ENCODE measurements at places on chromosomes 16 and 17. TPM values are rescaled to one million over a fixed set of nuclear protein-coding genes. Genes with fewer than 3 reads are reported as not detected.
A peak's percentile ranks its signal among the peaks of the same experiment; 100 is the strongest.

The CLEC3A gene
- total RNA-seq: not detected

The DOC2A gene
- 0.76 TPM for total RNA-seq

GRCh38 chr17:65667656-65668055 is 106.2 kb upstream of the AXIN2 start:
- H3K27me3 ChIP-seq: no peaks in the 10 kb centered on the region
- no peak overlapping the region for H3K4me3 ChIP-seq
- H3K27ac ChIP-seq: no peak overlapping the region
- H3K4me1 ChIP-seq: no peaks in the 10 kb centered on the region

- peak overlapping the region; percentile 50 for H3K27ac ChIP-seq
- H3K4me3 ChIP-seq: no peak overlapping the region
- no peak for DNase-seq
- H3K36me3 ChIP-seq: no peaks in the 10 kb centered on the region
- no peaks in the 10 kb centered on the region for H3K4me1 ChIP-seq
Measured at GRCh38 chr16:69917739-69918138, 33.4 kb upstream of the CLEC18A start.

- H3K36me3 ChIP-seq: no peaks in the 10 kb centered on the region
- H3K27ac ChIP-seq: peak overlapping the region; percentile 2
- H3K27me3 ChIP-seq: no peaks in the 10 kb centered on the region
- H3K4me1 ChIP-seq: no peaks in the 10 kb centered on the region
- DNase-seq: no peak
- no peak overlapping the region for H3K4me3 ChIP-seq
Measured at GRCh38 chr17:66373944-66374817, 71.8 kb downstream of the PRKCA start.

DNA sequence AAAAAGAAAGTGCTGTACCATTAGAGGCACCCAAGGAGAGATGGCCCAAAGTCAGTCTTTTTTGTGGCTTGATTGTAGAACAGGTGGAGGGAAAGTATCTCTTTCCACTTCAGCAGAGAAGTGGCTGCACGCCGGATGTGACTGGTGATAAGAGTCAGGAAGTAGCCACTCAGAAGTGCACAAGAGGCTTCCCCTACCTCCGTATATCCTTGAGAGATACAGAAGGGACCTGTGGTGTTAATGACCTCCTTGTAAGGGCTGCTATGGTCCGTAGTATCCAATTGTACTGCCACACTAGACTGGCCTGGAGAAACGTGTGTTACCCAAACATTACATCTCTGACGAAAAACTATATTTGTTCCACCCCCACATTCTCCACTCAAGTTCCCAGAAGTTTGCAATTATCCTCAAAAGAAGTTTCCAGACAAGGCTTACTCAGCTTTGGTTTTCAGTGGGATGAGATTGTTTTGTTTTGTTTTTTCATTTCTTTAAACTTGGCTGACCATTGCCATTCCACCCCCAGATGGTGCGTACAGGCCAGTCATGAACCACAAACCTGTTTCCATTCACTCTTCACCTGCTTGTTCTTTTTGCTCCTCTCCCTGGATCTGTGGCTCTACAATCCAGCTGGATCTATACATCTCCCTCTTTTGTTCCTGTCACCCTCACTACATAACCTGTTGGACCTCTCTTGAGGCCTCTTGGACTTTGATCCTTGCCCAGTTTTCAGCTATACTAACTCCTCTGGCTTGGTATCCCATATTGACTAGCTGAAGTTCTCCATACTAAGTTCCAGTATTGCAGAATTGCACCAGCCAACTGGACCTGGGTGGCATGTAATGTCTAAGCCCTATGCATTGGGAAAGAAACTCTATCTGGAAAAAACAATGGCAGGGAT is 20.7 kb upstream of the MED13 start:
- no peak for DNase-seq
- H3K27me3 ChIP-seq: no peaks in the 10 kb centered on the region
- H3K4me3 ChIP-seq: no peak overlapping the region
- no peak overlapping the region for H3K27ac ChIP-seq
- H3K4me1 ChIP-seq: no peaks in the 10 kb centered on the region

- peaks cover 2% of the 10 kb centered on the region for H3K36me3 ChIP-seq
- peaks cover 20% of the 10 kb centered on the region for H3K4me1 ChIP-seq
- H3K27me3 ChIP-seq: no peaks in the 10 kb centered on the region
- DNase-seq: no peak
- no peak overlapping the region for H3K4me3 ChIP-seq
Measured at GRCh38 chr17:80946449-80946848, 45.2 kb upstream of the CHMP6 start.

- no peaks in the 10 kb centered on the region for H3K4me1 ChIP-seq
- H3K4me3 ChIP-seq: no peak overlapping the region
- no peaks in the 10 kb centered on the region for H3K27me3 ChIP-seq
Measured at GRCh38 chr16:20610211-20610891, 34.2 kb upstream of the ACSM2B start.

GRCh38 chr16:13727943-13728342 is 192.0 kb upstream of the ERCC4 start:
- DNase-seq: no peak
- H3K4me3 ChIP-seq: no peak overlapping the region
- no peaks in the 10 kb centered on the region for H3K27me3 ChIP-seq
- no peaks in the 10 kb centered on the region for H3K4me1 ChIP-seq
- H3K36me3 ChIP-seq: no peaks in the 10 kb centered on the region

DNA sequence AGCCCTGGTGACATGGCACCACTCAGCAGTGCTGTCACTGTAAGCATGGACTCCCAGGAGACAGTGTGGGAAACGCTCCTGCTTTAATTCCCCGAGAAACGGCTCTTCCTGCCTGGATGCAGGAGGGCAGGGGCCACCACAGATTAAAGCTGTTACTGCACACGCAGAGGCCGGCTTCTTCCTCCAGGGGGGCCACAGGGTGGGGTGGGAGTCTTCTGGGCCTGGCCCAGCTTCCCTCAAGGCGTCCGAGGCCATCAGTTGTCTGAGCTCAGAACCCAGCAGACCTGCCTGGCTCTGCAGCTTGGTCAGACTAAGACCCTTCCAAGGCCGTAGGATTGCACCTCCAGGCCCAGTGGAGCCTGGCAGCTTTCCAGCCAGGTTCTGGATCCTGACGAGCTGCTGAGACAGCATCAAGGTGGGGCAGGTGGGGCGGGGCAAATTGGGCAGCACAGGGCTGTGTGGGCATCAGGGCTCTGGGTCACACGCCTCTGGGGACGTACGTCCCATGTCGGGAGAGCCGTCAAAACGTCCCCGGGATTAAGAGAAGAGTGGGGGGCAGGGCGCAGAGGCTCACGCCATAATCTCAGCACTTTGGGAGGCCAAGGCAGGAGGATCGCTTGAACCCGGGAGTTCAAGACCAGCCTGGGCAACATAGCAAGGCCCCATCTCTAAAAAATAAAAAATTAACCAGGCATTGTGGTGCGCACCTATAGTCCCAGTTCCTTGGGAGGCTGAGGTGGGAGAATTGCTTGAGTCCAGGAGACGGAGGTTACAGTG is 5.0 kb upstream of the CAPN15 start:
- H3K36me3 ChIP-seq: no peaks in the 10 kb centered on the region
- DNase-seq: no peak
- H3K27me3 ChIP-seq: no peaks in the 10 kb centered on the region
- no peak overlapping the region for H3K4me3 ChIP-seq
- H3K4me1 ChIP-seq: peaks cover 49% of the 10 kb centered on the region

- H3K36me3 ChIP-seq: no peaks in the 10 kb centered on the region
- H3K27ac ChIP-seq: peak overlapping the region; percentile 74
- no peak overlapping the region for H3K4me3 ChIP-seq
- H3K27me3 ChIP-seq: no peaks in the 10 kb centered on the region
- DNase-seq: no peak
- H3K4me1 ChIP-seq: peaks cover 10% of the 10 kb centered on the region
Measured at GRCh38 chr16:11973070-11973469, 3.5 kb upstream of the SNX29 start.

- H3K36me3 ChIP-seq: peaks cover 6% of the 10 kb centered on the region
- H3K27me3 ChIP-seq: no peaks in the 10 kb centered on the region
- peaks cover 91% of the 10 kb centered on the region for H3K4me1 ChIP-seq
- H3K27ac ChIP-seq: peak overlapping the region; percentile 95
- no peak for DNase-seq
- no peak overlapping the region for H3K4me3 ChIP-seq
Measured at GRCh38 chr17:39702901-39703893, 3.3 kb downstream of the ERBB2 start.

GRCh38 chr17:28010406-28010805 is 32.1 kb upstream of the NLK start:
- H3K4me3 ChIP-seq: no peak overlapping the region
- H3K27ac ChIP-seq: no peak overlapping the region
- H3K27me3 ChIP-seq: no peaks in the 10 kb centered on the region
- no peaks in the 10 kb centered on the region for H3K36me3 ChIP-seq
- no peaks in the 10 kb centered on the region for H3K4me1 ChIP-seq
- no peak for DNase-seq

DNA sequence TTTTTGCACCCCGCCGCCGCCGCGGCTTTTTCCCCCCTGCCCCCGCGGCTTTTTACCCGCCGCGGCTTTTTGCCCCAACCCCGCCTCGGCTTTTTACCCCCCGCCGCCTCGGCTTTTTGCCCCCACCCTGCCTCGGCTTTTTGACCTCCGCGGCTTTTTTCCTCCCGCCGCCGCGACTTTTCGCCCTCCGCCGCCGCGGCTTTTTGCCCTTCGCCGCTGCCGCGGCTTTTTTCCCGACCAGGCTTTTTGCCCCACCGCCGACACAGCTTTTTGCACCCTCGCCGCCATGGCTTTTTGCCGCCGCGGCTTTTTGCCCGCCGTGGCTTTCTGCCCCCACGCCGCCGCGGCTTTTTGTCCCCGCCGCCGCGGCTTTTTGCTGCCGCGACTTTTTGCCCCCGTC is 137.0 kb upstream of the TP53TG3D start:
- no peaks in the 10 kb centered on the region for H3K36me3 ChIP-seq
- peak overlapping the region; percentile 44 for H3K4me3 ChIP-seq
- H3K4me1 ChIP-seq: no peaks in the 10 kb centered on the region

DNA sequence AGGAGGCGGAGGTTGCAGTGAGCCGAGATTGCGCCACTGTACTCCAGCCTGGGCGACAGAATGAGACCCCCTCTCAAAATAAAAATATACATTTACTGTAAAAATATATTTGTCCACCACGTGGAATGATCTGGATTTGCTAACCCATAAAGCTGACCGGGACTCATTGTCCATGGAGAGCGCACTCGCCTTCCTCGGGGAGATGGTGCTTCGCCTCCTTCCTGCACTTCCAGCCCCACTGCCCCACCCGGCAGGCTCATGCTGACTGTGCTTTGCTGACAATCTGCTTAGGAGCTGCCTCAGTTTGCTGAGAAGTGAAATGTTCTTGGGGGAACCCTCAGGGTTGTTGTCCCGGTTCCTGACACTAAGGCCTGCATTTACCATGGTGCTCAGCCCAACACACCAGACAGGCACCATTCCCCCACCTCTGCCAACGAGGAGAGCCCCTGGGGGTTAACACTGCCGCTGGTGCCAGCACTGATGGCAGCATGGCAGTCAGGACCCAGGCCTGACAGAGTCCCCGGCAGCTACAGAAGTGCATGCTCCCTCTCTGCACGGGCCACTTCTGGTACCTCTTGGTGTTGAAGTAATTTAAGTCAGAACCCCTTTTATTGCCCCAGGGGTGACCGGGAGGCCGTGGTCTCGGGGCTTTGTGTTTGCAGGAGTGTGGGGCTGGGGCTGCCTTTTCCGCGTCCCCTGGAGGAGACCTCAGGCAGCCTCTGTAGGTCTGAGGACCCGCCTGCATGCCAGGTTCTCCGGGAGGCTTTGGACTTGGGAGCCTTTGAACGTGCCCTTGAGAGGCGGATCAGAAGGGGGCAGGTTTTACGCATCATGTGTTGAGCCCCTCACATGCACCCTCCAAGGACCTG is 2.5 kb downstream of the NUBP2 start:
- no peak overlapping the region for H3K4me3 ChIP-seq
- no peak for DNase-seq
- peaks cover 39% of the 10 kb centered on the region for H3K4me1 ChIP-seq
- no peaks in the 10 kb centered on the region for H3K27me3 ChIP-seq

DNA sequence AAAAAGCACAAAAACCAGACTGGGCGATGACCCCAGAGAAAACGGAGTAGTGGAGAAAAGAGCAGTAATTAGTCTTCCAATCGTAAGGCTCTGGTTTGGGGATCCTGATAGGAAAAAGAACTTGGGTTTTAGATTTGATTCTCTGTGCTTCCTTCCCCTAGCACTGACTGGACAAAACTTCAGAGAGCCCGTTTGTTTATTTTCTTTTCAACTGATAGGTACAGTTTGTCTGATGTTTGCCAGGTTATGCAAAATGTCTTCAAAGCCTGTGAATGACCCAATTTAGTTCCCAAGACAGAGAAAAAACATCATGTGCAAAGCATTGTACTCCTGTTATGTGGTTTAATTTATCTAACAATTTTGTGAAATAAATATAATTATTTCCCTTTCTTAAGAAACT is 151.1 kb upstream of the COX10 start:
- H3K27me3 ChIP-seq: no peaks in the 10 kb centered on the region
- no peak overlapping the region for H3K27ac ChIP-seq
- no peaks in the 10 kb centered on the region for H3K36me3 ChIP-seq
- no peaks in the 10 kb centered on the region for H3K4me1 ChIP-seq
- no peak overlapping the region for H3K4me3 ChIP-seq

DNA sequence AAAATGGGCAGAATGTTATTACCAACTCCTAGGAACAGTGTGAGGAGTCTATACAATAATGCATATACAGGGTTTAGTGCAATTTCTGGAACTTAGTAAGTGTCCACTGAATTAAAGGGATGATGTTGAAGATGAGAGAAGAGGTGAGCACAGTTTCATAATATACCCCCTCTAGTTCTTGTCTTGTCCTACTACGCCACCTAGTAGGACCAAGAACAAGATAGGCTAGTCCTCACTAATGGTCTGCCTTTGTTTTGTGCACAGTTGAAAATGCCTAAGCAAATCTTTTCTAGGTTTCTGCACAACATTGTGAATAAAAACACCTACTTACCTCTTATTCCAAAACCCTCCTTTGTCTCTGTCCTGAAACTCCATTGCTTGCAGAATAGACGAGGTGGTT is 670.2 kb downstream of the CDH8 start:
- no peak overlapping the region for H3K4me3 ChIP-seq
- no peaks in the 10 kb centered on the region for H3K27me3 ChIP-seq
- no peak for DNase-seq

GRCh38 chr16:79784007-79784406 is 183.5 kb upstream of the MAF start:
- H3K27me3 ChIP-seq: no peaks in the 10 kb centered on the region
- H3K4me3 ChIP-seq: no peak overlapping the region
- H3K36me3 ChIP-seq: no peaks in the 10 kb centered on the region
- no peak for DNase-seq
- H3K4me1 ChIP-seq: peaks cover 21% of the 10 kb centered on the region

- peaks cover 58% of the 10 kb centered on the region for H3K4me1 ChIP-seq
- H3K27me3 ChIP-seq: no peaks in the 10 kb centered on the region
- H3K27ac ChIP-seq: peak overlapping the region; percentile 93
- no peak overlapping the region for H3K4me3 ChIP-seq
Measured at GRCh38 chr16:84500531-84500930, 3.9 kb downstream of the MEAK7 start.

All from esophagus squamous epithelium (tissue), 5 donors.